ENCODE measurements at places on chromosomes 4 and X.
A peak's percentile ranks its signal among the peaks of the same experiment; 100 is the strongest.

DNA sequence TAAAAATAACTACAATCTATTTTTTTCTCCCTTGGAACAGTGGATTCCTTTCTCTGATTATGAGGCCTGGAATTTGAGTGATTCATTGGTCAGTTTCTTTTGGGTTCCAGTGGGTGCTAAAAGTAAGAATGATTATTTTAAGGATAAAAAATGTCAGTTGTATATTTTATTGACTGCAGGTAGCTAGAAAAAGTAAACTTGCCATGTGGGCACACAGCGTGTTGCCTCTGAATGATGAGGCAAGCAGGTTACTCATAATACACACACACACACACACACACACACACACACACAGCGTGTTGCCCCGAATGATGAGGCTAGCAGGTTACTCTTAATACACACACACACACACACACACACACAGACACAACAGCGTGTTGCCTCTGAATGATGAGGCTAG lies 13.8 kb downstream of the GALNT7 start:
- peaks cover 7% of the 10 kb centered on the region for H3K36me3 ChIP-seq
- no peaks in the 10 kb centered on the region for H3K27me3 ChIP-seq
- peaks cover 16% of the 10 kb centered on the region for H3K4me1 ChIP-seq
- H3K4me3 ChIP-seq, result no peak overlapping the region
- DNase-seq, result no peak

DNA sequence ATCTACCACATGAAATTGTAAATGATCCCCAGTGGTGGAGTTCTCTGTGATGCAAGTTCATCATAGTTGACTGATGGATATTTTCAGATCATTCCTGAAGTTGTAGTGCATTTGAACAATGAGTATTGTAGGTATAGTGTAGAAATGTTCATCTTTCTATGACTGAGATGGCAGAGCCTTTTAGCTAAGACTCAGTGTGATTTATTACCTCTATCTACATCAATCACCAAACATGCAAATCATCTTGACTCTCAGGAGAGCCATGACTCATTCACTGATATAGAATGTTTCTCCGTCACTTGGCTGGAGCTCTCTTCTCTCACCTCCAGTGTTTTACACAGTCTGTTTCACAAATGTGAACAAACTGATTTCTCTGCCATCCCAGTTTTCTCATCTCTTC lies 392.6 kb downstream of the IL1RAPL1 start:
- DNase-seq, result no peak
- no peak overlapping the region for H3K4me3 ChIP-seq
- H3K27me3 ChIP-seq, result no peaks in the 10 kb centered on the region
- no peaks in the 10 kb centered on the region for H3K36me3 ChIP-seq

GRCh38 chr4:165760182-165760581 lies 112.9 kb upstream of the TLL1 start:
- no peaks in the 10 kb centered on the region for H3K27me3 ChIP-seq
- H3K4me3 ChIP-seq, result no peak overlapping the region
- no peaks in the 10 kb centered on the region for H3K4me1 ChIP-seq
- no peak for DNase-seq

DNA sequence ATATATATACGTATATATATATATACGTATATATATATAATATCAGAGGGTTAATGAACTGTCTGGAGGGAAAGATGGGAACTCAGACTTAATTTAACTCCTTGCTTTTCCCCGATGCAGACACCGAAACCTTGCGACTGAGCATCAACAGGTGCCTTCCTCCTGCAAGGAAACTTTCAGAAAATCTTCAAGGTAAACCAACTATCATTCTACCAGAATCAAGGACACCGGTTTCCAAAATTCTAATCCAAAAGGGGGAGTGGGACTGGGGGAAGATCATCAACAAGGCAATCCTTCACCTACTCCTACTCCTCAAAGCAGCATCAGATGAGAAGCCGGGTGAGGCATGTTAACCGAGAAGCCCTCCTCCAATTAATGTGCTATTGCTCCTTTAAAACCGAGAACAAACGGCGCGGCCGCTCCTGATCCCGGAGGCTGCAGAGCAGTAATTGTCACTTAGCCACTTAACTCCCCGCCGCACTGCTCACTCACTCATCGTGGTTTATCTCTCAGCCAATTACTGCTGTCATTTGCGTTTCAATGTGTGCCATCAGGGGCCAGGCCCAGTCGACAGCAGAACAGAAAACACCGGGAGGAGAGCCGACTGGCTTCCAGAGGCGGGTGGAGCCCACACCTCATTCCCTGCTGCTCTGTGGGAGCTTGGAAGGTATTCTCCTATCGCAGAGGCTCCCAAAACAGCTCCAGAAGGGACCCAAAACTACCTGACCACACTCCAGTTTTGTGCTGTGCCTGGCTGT lies 61.7 kb downstream of the MAML3 start:
- H3K4me3 ChIP-seq, result no peak overlapping the region
- H3K27me3 ChIP-seq, result no peaks in the 10 kb centered on the region
- DNase-seq, result peak; percentile 56
- H3K36me3 ChIP-seq, result no peaks in the 10 kb centered on the region
- H3K4me1 ChIP-seq, result peaks cover 49% of the 10 kb centered on the region

- no peak for DNase-seq
- H3K4me1 ChIP-seq, result no peaks in the 10 kb centered on the region
- H3K27me3 ChIP-seq, result no peaks in the 10 kb centered on the region
- H3K4me3 ChIP-seq, result no peak overlapping the region
- no peak overlapping the region for H3K27ac ChIP-seq
Observed at GRCh38 chrX:115491766-115492165, 69.2 kb upstream of the PLS3 start.

DNA sequence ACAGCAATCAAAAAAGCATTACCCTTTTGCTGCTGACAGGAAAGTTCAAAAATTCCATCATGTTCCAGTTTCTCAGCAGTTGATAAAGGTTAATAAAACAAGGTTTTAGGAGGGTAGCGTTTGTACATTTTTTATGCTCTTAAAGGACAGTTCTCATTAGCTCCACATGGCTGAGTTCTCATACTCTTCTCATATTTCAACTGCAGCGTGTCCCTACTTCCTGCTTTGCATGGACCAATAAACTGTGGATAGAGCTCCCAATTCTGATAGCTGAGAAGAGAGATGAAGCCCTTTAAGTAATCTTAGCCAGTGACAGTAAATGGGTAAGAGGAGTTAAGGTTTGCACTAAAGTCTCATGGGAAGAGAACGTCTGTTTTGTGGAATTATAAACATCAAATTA lies 53.5 kb downstream of the SPANXA2 start:
- DNase-seq, result no peak
- no peak overlapping the region for H3K4me3 ChIP-seq
- H3K27ac ChIP-seq, result no peak overlapping the region
- H3K4me1 ChIP-seq, result no peaks in the 10 kb centered on the region
- H3K27me3 ChIP-seq, result no peaks in the 10 kb centered on the region

All from DND-41 (cell line).